ENCODE measurements at places on chromosomes 7 and 10. TPM values are rescaled to one million over a fixed set of nuclear protein-coding genes. Genes with fewer than 3 reads are reported as not detected.
A peak's percentile ranks its signal among the peaks of the same experiment; 100 is the strongest.

COL13A1 gene
- 1.0 TPM for total RNA-seq

MEST gene
- 72.0 TPM for total RNA-seq

HSPB1 gene
- 415 TPM for total RNA-seq

DNA sequence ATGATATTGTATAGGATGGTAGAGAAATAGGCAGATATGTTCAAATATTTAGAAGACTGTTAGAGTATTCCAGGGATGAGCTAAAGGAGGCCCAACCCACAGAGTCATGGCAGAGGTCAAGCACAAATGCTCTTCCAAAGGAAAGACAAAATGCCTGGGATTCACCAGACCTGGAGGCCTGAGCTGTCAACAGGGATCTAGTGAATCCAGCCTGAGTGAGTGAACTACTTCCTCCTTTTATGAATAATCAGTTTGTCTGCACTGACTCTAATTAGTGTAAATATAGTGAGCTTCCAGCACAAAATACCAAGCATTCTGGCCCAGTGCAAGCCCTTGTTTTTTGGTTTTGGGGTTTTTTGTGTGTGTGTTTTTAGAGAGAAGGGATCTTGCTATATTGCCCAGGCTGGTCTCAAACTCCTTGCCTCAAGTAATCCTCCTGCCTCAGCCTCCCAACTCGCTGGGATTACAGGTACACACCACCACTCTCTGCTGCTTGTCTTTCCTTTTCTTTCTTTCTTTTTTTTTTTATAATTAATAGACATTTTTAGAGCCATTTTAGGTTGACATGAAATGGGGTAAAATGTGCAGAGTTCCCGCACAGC, 244.4 kb downstream of the SKIDA1 start:
- DNase-seq: no peak

GRCh38 chr7:135290594-135290993, 57.0 kb downstream of the STRA8 start:
- no peak for DNase-seq

DNA sequence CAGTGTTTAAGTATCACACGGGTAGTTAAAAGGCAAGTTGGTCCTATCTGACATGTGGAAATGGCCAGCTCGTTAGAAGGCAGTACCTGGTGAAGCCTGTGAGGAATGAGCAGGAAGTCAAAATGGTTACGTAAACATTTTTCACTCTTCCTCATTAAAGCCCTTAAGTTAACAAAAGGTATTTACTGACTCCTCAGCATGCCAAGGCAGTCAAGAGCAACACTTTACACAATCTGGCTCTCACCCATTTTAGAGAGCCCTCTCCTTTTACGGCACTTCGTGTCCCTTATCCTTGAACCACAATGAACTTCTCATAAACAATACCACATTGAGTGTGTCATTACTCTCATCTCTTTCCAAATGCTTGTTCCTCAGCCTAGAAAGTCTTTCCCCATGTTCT, 11.0 kb upstream of the RSBN1L start:
- no peak for DNase-seq

- DNase-seq: no peak
Observed at GRCh38 chr7:15750727-15751126, 64.2 kb upstream of the MEOX2 start.

- peak; percentile 86 for DNase-seq
Observed at GRCh38 chr7:44087911-44088838, 5.8 kb upstream of the POLM start.

GRCh38 chr10:49611816-49612512, 1.9 kb downstream of the SLC18A3 start:
- DNase-seq: peak; percentile 35

GRCh38 chr7:112232212-112232978, 25.9 kb downstream of the ZNF277 start:
- DNase-seq: no peak

GRCh38 chr10:96414303-96414702, 55.5 kb upstream of the OPALIN start:
- DNase-seq: no peak

All from sciatic nerve (tissue), 2 donors.